ENCODE measurements at places on chromosomes 6 and 20.

- no peak for DNase-seq
- H3K4me3 ChIP-seq, result no peak overlapping the region
- H3K36me3 ChIP-seq, result peaks cover 70% of the 10 kb centered on the region
- no peaks in the 10 kb centered on the region for H3K27me3 ChIP-seq
Measured at GRCh38 chr6:43029120-43029519, 7.7 kb downstream of the RRP36 start.

GRCh38 chr6:158686311-158686710, 36.5 kb downstream of the SYTL3 start:
- no peak overlapping the region for H3K27ac ChIP-seq
- H3K36me3 ChIP-seq, result no peaks in the 10 kb centered on the region
- no peak overlapping the region for H3K4me3 ChIP-seq
- no peaks in the 10 kb centered on the region for H3K4me1 ChIP-seq
- no peaks in the 10 kb centered on the region for H3K27me3 ChIP-seq

DNA sequence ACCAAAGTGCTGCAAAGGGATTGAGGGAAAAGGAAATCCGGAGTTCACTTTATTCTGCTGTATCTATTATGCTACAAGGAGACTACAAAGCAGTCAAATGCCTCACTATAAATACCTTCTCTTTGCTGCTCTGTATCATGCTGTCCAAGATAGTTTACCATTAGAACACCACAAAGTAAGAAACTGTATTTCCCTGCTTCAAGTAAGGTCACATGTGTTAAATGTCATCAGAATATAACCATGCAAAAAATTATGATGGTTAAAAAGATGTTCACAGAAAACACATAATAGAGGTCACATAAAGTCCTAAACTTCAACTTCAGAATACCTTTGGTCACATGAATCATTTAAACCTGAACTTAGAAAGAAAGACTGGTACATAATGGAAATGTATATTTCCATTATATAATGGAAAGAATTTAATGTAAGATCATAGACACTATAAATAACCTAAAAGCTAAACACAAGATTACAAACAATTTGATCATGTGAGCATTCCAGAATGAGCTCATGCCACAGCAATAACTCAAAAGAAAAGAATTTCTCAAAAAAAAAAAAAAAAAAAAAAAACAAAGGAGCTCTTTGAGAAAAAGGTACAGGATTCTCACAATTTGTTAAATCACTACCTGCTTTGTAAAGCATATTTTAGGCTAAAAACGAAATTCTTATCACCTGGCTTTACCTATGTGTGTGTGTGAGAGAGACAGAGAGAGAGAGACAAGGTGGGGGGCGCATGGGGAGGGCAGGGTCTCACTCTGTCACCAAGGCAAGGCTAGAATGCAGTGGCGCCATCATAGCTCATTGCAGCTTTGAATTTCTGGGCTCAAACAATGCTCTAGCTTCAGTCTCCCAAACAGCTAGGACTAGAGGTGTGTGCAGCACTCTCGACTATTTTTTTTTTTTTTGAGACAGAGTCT, 58.7 kb downstream of the KIF13A start:
- H3K4me1 ChIP-seq, result no peaks in the 10 kb centered on the region
- H3K27ac ChIP-seq, result peak overlapping the region; percentile 75
- H3K27me3 ChIP-seq, result no peaks in the 10 kb centered on the region
- no peak overlapping the region for H3K4me3 ChIP-seq
- DNase-seq, result no peak

GRCh38 chr6:44737341-44737740, 349.8 kb downstream of the CDC5L start:
- H3K27ac ChIP-seq, result no peak overlapping the region
- H3K36me3 ChIP-seq, result no peaks in the 10 kb centered on the region
- H3K4me1 ChIP-seq, result no peaks in the 10 kb centered on the region
- no peak for DNase-seq
- H3K4me3 ChIP-seq, result no peak overlapping the region
- no peaks in the 10 kb centered on the region for H3K27me3 ChIP-seq

DNA sequence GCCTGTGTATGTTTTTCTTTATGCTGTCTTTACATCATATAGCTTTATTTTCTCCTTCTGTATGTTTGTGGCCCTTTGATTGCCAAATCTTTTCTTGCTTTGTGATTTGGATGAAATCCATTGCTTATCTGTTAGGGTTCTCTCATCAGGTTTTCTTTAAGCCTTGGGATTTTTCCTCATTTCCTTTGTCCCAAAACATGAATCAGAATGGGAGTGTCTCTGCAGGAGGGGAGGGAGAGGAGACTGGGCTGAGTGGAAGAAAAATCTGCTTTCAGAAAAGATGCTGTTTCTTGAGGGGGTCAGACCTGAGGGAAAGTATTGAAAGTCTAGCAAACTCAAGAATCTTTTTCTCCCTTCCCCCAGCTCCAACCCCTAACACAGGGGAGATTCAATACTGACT, 758.0 kb upstream of the MMS22L start:
- H3K27me3 ChIP-seq, result no peaks in the 10 kb centered on the region
- DNase-seq, result no peak
- no peaks in the 10 kb centered on the region for H3K36me3 ChIP-seq
- no peaks in the 10 kb centered on the region for H3K4me1 ChIP-seq

DNA sequence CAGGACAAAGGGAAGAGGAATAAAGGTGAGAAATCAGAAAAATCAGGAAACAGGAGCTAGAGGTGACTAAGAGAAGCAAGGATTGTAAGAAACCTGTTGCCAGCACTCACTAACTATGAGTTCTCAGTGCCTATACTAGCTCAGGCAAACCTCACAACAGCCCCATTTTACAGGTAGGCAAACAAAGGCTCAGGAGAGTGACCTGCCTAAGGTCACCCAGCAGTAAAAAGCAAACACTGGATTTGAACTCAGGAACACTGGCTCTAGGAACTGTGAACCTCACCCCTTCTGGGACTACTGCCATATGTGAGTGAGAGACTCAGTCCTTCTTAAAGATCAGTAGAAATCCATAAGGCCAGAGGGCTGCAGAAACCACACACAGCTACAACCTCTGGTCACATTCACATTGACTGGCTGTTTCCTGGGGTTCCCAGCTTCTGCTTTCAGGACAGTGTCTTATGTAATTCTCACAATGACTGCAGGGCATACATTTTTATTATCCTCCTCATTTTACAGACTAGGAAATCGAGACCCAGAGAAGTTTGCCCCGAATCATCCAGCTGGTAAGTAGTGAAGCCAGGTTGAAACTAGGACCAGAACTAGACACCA, 80.7 kb upstream of the MAFB start:
- no peak for DNase-seq
- no peak overlapping the region for H3K4me3 ChIP-seq
- H3K4me1 ChIP-seq, result no peaks in the 10 kb centered on the region

DNA sequence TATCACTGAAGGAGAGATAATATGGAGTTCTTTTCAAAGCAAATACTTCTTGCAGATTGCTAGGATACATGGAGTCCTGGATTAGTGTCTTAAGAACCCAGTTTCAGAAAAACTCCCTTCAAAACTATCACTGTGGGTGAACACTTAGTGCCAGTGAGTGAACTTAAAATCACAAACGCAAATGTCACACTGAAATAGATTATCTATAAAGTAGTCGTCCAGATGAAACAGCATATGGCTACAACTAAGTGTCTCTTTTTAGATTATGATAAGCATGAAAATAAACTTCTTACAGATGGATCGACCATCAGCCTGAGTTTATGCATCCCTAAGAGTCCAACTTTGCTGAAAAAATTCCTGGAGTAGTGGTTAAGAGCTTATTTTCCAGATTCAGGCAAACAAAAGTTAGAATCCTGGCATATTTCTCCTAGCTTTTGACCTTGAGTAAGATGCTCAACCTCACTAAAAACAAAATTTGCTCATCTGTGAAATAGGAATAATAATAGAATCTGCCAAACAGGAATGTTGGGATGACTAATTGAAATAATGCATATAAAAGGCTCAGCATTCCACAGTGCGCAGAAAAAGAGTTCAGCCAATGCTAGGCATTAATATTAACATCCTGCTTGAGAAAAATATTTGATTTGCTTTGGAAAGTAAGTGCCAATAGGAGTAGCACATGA, 70.4 kb downstream of the DOK5 start:
- no peak for DNase-seq
- no peak overlapping the region for H3K27ac ChIP-seq
- no peaks in the 10 kb centered on the region for H3K4me1 ChIP-seq
- H3K4me3 ChIP-seq, result no peak overlapping the region
- no peaks in the 10 kb centered on the region for H3K36me3 ChIP-seq
- H3K27me3 ChIP-seq, result no peaks in the 10 kb centered on the region

GRCh38 chr20:33163856-33164762, 3.9 kb upstream of the BPIFA2 start:
- no peaks in the 10 kb centered on the region for H3K36me3 ChIP-seq
- no peak overlapping the region for H3K27ac ChIP-seq
- H3K27me3 ChIP-seq, result no peaks in the 10 kb centered on the region
- DNase-seq, result peak; percentile 26
- no peak overlapping the region for H3K4me3 ChIP-seq
- no peaks in the 10 kb centered on the region for H3K4me1 ChIP-seq

DNA sequence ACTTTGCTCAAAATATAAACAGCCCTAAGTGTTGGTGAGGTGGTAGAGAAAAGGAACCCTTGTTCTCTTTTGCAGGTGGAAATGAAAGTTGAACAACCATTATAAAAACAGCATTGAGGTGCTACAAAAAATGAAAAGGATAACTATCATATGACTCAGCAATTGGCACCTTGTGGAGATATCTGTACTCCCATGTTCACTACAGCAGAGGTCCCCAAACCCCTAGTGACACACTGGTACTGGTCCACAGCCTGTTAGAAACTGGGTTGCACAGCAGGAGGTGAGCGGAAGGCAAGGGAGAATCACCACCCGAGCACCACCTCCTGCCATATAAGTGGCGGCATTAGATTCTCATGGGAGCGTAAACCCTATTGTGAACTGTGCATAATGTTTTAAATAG, 267.4 kb upstream of the THEMIS start:
- no peaks in the 10 kb centered on the region for H3K36me3 ChIP-seq
- no peaks in the 10 kb centered on the region for H3K27me3 ChIP-seq
- no peak overlapping the region for H3K27ac ChIP-seq
- H3K4me3 ChIP-seq, result no peak overlapping the region
- DNase-seq, result no peak
- H3K4me1 ChIP-seq, result no peaks in the 10 kb centered on the region

- DNase-seq, result no peak
- no peaks in the 10 kb centered on the region for H3K4me1 ChIP-seq
- H3K4me3 ChIP-seq, result no peak overlapping the region
Measured at GRCh38 chr20:36821964-36822437, 48.4 kb upstream of the DSN1 start.

DNA sequence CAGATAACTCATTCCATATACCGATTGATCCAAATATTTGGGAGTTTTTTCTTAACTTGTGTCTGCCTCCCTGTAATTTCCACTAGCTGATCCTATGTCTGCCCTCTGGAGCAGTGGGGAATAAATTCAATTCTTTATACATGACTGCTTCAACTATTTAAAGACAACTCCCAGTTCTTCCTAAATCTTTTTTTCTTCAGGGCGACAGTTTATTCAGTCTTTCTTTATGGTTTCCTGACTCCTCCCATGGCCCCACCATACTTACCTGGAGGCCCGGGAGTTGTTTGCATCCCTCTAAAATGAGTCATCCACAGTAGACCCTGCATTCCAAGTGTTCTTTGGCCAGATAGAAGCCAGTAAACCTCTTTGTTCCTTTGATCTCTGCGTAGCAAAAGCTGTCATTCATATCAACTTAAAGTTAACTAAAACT, 73.6 kb downstream of the LCA5 start:
- no peaks in the 10 kb centered on the region for H3K36me3 ChIP-seq
- H3K27ac ChIP-seq, result no peak overlapping the region
- H3K4me3 ChIP-seq, result no peak overlapping the region
- no peaks in the 10 kb centered on the region for H3K4me1 ChIP-seq
- no peak for DNase-seq

GRCh38 chr6:125798734-125799508, 8.2 kb downstream of the NCOA7 start:
- DNase-seq, result no peak
- H3K27me3 ChIP-seq, result no peaks in the 10 kb centered on the region
- no peak overlapping the region for H3K27ac ChIP-seq

DNA sequence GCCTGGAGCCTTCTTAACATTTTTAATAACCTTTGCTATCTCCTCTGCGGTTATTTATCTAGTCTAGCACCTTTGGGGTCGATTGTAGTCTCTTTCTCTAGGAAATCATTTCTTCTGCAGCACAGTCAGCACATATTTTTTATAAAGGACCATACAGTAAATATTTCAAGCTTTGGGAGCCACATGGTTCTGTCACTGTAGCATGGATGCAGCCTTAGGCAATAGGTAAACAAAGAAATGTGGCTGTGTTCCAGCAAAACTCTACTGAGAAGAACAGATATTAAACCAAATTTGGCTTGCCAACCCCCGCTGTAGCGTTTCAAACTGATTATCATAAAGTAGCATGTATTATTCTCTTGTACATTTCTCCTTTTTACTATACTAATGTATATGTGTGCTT, 95.7 kb downstream of the SLC23A2 start:
- no peak overlapping the region for H3K4me3 ChIP-seq
- H3K27me3 ChIP-seq, result no peaks in the 10 kb centered on the region
- H3K4me1 ChIP-seq, result no peaks in the 10 kb centered on the region
- H3K36me3 ChIP-seq, result peaks cover 7% of the 10 kb centered on the region
- no peak for DNase-seq
- H3K27ac ChIP-seq, result no peak overlapping the region

GRCh38 chr6:149478631-149479314, 6.0 kb downstream of the ZC3H12D start:
- H3K27ac ChIP-seq, result no peak overlapping the region
- DNase-seq, result no peak
- H3K36me3 ChIP-seq, result no peaks in the 10 kb centered on the region
- no peaks in the 10 kb centered on the region for H3K27me3 ChIP-seq

- no peak overlapping the region for H3K27ac ChIP-seq
- DNase-seq, result no peak
- no peaks in the 10 kb centered on the region for H3K27me3 ChIP-seq
- H3K4me3 ChIP-seq, result no peak overlapping the region
Measured at GRCh38 chr20:703006-703405, 27.4 kb upstream of the SCRT2 start.

GRCh38 chr6:106027758-106028157, 58.4 kb upstream of the PRDM1 start:
- no peaks in the 10 kb centered on the region for H3K36me3 ChIP-seq
- no peak overlapping the region for H3K4me3 ChIP-seq
- H3K4me1 ChIP-seq, result no peaks in the 10 kb centered on the region
- DNase-seq, result no peak

DNA sequence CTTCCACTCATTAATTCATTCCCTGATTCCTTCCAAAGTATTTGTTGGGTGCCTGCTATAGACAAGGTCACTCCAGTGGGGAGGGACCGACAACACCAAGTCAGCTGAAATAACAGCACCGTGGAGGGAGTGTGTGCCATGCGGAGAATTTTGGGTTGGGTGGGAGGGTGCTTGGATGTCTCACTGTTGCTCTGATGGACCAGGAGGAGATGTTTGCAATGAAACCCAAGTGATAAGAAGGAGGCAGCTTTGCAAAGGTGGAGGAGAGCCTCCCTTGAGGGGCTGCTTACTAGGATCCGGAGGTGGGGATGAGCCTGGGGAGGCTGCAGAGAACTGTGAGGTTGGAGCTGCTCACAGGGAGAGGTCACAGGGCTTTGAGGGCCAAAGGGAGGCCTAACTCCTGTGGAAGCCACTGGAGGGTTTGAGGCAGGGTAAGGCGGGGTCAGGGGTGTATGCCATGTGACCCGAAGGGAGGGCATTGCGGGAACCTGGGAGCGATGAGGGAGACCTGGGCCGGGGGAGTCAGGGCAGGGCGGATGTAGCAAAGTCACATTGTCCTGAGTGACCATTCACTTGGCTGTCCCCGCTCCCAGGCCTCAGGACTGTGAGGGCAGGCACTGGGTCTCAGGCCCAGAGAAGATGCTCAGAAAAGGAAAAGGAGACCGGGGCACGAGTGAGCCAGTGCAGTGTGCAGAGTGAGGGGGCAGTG, 124.5 kb downstream of the PHACTR3 start:
- DNase-seq, result no peak
- no peak overlapping the region for H3K27ac ChIP-seq
- no peak overlapping the region for H3K4me3 ChIP-seq
- no peaks in the 10 kb centered on the region for H3K4me1 ChIP-seq
- no peaks in the 10 kb centered on the region for H3K27me3 ChIP-seq

Measured in right atrium auricular region (tissue), 2 donors.